Daoy (cell line): ENCODE measurements at places on chromosomes 13 and 19. TPM values are rescaled to one million over a fixed set of nuclear protein-coding genes. Genes with fewer than 3 reads are reported as not detected.

Gene MAST1
- total RNA-seq, result 0.11 and 0.57 TPM in 2 replicates

Gene GNG8
- total RNA-seq, result not detected in 2 replicates

Gene GPR4
- total RNA-seq, result not detected in 2 replicates

Gene NPAS1
- total RNA-seq, result 0.27 TPM in 1 of 2 replicates, not detected in the other

Gene SIGLEC5
- 0.74 TPM in 1 of 2 replicates, not detected in the other for total RNA-seq

Gene ZNF555
- 3.4 and 4.3 TPM in 2 replicates for total RNA-seq

Gene CBARP
- 0.86 and 1.8 TPM in 2 replicates for total RNA-seq

Gene CFD
- total RNA-seq, result 5.7 and 18.2 TPM in 2 replicates

Gene SOHLH2
- total RNA-seq, result 0.17 and 0.24 TPM in 2 replicates

Gene RPL21
- 978 and 1,195 TPM in 2 replicates for total RNA-seq

Gene ANKRD24
- 0.34 and 0.74 TPM in 2 replicates for total RNA-seq

Gene LRRC4B
- 1.8 and 5.6 TPM in 2 replicates for total RNA-seq

Gene FGF14
- total RNA-seq, result 0.06 TPM in 1 of 2 replicates, not detected in the other

Gene C2CD4C
- total RNA-seq, result 0.06 TPM in 1 of 2 replicates, not detected in the other

Gene MBD3L5
- not detected in 2 replicates for total RNA-seq

Gene IGFL3
- not detected in 2 replicates for total RNA-seq

Gene PODNL1
- not detected in 2 replicates for total RNA-seq

Gene ZNF230
- 3.0 and 4.9 TPM in 2 replicates for total RNA-seq
